Tibial artery (tissue), 4 donors: ENCODE measurements at places on chromosomes 5 and 9.

DNA sequence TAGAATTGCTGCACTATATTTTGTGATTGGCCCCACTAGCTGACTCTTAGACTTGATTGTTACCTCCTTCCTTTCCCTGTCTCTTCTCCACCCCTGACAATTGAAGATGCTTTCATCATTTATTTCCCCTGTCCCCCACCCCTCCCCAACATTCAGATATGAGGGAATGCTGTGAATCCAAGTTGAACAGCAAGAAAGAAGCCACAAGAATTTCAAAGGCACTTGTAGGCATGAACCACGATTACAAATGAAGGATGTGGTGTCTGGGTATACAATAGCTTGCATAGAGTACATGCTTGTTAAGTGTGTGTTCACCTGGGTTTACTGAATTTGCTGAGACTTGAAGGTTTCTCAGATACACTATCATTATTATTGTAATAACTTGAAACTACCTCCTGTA lies 78.3 kb upstream of the TRIO start:
- no peak for DNase-seq

DNA sequence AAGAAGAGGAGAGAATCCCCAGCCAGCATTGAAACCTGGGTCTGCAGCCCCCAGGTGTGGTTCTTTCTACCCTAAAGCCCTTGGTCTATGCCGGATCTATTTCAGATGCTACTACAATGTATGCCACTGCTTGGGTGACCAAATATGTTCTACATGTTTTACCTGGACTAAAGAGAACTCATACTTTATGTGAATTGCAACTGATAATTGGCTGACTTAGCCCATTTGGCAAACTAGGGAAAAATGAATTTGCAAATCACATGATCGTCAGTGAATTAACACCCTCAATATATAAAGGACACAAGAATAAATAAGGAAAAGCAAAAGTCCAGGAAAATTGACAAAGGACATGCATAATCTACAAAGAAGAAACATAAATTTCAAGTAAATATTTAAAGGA lies 308.8 kb upstream of the IRX2 start:
- DNase-seq = no peak

DNA sequence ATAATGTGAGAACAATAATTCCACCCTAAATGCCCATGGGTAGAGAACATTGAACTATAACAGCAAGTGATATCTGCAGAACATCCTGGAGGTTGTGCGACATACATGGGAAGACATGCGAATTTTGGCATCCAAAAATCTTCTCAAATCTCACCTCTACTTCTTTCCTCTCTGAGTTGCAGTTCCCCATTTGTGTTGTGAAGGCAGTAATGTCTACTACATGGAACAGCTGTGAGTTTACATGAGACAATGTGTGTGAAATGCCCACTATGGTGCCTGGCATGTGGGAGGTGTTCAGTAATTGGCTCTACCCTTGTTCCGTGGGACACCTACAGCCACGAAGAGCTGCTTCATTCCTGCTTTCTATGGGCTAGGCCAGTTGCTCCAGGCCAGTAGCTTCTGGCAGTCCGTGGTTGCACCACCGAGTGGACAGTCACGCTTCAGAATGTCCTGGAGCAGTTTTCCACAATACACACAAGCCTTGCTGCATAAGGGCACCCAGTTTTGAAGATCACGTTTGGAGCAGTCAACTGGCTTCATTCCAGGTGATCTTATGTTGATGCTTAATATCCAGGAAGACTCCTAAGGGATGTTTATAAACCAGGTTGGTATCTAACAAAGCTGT lies 297.7 kb downstream of the DEPDC1B start:
- no peak for DNase-seq

- DNase-seq = no peak
Measured at GRCh38 chr9:115106642-115107041, 11.3 kb downstream of the TNC start.

GRCh38 chr9:16257604-16258003 lies 612.9 kb downstream of the BNC2 start:
- DNase-seq = no peak

DNA sequence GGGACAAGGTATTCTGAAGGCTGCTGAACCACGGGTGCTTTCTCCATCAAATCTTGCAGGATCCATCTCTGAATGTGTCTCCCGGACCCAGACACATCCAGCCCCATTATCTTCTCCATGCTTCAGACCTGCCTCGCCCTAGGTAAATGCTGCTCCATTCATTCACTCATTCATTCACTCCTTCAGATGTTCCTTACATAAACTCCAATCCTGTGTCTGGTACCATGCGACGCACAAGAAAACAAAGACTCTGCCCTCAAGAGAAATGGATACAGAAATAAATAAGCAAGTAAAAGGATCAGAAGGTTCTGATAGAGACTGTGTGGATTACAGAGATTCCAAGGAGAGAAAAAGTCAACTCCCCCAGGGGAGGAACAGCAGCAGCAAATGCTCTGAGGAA lies 7.9 kb upstream of the PSMB7 start:
- DNase-seq = no peak

DNA sequence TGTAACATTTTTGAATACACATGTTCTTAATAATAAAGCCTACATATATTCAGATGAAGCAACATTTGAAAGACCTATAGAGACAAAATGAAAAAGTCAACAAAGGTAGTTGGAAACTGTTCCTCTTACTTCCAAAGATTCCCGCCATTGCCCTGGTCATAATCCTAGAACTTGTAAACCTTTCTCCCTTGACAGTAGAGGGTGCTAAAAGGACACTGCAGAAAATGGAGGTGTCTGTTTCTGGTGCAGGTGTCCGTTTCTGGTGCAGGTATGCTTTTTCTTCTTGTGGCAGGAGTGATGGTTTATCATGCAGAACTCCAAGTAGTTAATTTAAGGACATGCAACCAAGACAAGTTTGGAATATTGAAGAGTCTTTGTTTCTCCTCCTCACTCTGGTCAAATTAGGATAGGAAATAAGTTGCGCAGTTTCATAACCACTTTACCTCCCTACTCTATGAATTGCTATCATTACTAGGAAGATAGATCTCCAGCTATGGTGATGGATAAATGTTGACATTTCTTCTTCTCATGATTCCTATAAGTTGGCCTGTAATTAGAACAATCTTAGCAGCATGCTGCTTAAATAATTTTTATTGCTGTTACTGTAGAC lies 56.0 kb upstream of the FAM174A start:
- DNase-seq = no peak

GRCh38 chr5:61334868-61335615 lies 3.0 kb downstream of the ZSWIM6 start:
- no peak for DNase-seq

DNA sequence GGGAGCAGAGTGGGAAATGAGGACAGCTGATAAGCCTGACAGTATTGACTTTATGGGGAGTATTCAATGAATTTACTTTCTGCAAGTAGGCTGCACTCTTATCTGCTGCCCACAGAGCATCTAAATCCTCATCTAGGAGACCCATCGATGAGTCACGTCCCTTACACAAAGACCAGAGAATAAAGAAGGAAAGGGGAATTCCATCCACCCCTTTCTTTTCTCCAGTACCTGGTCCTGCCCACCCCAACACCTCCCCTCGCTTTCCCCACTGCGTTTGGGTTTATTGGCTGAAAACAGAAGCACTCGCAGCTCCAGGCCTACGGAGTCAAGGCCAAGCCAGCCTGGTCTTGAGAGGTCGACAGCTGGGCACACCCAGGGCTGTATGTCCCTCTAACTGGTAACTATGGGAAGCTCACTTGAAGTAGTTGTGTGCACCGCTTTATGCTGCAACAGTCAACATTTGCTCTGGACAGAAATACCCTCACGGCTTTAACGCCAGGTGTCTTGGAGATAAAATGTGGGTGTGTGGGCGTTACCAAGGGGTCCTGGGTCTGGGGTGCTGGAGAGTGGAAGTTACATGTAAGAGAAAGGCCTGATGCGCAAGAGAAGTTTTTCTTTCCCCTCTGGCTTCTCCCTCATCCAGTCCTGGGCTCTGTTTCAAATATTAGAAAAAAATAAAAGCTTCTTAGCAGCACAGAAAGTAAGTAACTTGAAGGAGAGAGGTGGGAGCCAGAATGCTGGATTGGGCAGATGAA lies 14.5 kb upstream of the TAL2 start:
- no peak for DNase-seq

- DNase-seq = no peak
Measured at GRCh38 chr9:21413624-21414023, 4.7 kb downstream of the IFNA8 start.

DNA sequence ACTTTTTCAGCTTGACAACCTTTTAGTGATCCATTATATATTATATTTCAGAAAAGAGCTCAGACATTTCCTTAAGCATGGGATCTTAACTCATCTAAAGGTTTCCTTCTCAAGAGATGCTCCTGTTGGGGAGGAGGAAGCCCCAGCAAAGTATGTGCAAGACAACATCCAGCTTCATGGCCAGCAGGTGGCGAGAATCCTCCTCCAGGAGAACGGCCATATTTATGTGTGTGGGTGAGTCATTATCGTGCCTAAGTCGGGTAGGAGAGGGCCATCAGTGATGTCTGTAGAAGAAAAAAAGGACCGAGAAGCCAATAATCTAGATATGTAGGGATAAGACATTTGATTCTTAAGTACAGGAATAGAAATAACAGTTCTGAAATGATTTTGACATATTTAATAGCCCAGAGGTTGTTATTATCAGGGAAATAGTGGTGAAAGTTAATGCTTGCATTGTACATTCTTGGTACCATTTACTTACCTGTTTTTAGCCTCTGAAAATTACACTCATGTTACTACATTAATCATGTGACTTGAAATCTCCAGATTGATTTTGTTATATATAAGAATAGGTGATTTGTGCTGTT lies 28.2 kb downstream of the MTRR start:
- DNase-seq = no peak

DNA sequence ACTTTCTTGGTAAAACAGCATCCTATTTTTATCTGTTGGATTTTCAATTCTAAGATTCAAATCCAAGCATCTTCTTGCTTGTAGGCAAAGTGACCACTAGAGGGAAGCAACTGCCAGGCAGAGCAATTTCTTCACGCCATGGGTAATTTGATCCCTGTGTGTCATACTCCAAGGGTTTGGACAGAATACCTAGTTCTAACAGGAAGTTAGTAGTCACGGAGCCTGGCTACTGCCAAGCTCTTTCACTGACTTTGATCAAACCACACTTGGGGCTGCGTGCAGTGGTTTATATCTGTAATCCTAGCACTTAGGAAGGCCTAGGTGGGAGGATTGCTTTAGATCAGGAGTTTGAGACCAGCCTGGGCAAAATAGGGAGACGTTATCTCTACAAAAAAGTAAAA lies 473.6 kb upstream of the TNC start:
- DNase-seq = peak; percentile 83

DNA sequence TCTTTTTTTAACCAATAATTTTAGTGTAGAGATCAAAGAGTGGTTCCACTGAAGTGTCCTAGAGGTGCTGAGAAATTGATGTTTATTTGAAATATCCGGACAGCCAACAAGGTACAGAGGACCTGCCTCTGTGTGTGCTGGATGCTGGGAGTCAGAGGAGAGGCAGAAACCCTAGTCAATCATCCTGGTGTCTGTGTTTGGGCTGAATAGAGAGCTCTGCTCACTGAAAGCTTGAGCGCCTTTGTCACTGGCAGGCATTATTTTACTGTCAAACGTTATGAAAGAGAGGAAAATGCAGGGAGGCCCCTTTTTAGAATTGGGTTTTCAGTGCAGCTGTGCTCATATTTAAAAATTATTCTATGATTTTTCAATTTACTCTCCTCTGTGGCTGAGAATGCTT lies 480.3 kb upstream of the TYRP1 start:
- DNase-seq = no peak

- no peak for DNase-seq
Measured at GRCh38 chr5:10528056-10528816, 35.6 kb upstream of the ANKRD33B start.

- no peak for DNase-seq
Measured at GRCh38 chr5:139954462-139954861, 88.6 kb downstream of the NRG2 start.
